Ascending aorta (tissue), 2 donors: ENCODE measurements at places on chromosomes 5 and 9. TPM values are rescaled to one million over a fixed set of nuclear protein-coding genes. Genes with fewer than 3 reads are reported as not detected.

DNA sequence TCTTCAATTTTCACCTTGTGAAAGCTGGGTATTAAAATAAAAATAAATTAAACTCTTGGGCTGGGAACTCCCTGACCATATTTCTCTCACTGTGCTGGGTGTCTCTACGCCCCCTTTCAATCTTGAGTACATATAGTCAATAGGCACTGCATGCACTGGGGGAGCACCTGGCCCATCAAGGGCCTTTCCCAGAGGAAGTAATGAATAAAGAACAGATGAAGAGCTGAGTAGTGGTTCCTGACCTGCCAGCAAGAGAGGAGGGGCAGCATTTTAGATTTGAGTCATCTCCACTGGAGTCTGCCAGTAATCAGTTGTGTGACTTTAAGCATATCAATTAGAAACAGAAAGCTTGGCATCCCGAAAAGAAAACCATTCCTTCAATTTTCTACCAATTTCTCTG, 6.2 kb downstream of the MAPKAP1 start:
- no peaks in the 10 kb centered on the region for H3K4me1 ChIP-seq
- H3K4me3 ChIP-seq = no peak overlapping the region
- no peaks in the 10 kb centered on the region for H3K27me3 ChIP-seq
- DNase-seq = no peak

- H3K36me3 ChIP-seq = peaks cover 25% of the 10 kb centered on the region
- H3K4me3 ChIP-seq = no peak overlapping the region
- H3K27ac ChIP-seq = no peak overlapping the region
- H3K27me3 ChIP-seq = no peaks in the 10 kb centered on the region
- DNase-seq = no peak
- H3K4me1 ChIP-seq = no peaks in the 10 kb centered on the region
Measured at GRCh38 chr5:69317391-69317790, 15.2 kb downstream of the CCDC125 start.

DNA sequence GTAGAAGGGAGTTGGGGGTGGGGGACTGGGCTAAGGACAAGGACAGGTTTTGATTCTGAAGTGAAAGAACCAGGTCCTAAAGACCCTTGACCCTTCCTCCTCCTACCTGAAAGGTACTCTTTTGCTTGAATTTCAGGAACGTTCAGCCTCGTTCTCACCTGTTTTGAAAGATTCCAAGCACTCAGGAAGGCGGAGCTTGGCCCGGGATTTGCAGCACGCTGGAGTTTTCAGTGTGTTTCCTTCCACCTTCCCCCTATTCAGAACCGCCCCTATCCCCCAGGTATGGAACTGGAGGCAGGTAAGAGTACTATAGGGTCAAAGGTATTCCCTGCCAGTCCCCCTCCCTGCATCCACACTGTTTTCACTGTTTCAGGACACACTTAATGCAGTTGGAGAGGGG, 7.1 kb downstream of the EGR1 start:
- H3K27me3 ChIP-seq = no peaks in the 10 kb centered on the region
- peaks cover 7% of the 10 kb centered on the region for H3K36me3 ChIP-seq
- no peak overlapping the region for H3K4me3 ChIP-seq
- H3K27ac ChIP-seq = no peak overlapping the region
- no peak for DNase-seq

GRCh38 chr9:101476576-101477208, 41.1 kb upstream of the ALDOB start:
- no peaks in the 10 kb centered on the region for H3K27me3 ChIP-seq
- peaks cover 22% of the 10 kb centered on the region for H3K36me3 ChIP-seq
- H3K27ac ChIP-seq = no peak overlapping the region
- no peak for DNase-seq

DNA sequence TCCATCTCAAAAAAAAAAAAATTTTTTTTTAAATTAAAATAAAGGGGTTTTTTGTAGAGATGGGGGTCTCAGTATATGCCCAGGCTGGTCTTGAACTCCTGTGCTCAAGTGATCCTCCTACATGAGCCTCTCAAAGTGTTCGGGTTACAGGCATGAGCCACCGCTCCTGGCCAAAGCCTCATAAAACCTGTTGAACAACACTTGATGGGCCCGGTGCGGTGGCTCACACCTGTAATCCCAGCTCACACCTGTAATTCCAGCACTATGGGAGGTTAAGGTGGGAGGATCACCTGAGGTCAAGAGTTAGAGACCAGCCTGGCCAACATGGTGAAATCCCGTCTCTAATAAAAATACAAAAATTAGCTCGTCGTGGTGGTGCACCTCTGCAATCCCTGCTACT, 7.7 kb upstream of the NPM1 start:
- DNase-seq = no peak
- H3K27me3 ChIP-seq = no peaks in the 10 kb centered on the region
- no peaks in the 10 kb centered on the region for H3K4me1 ChIP-seq
- H3K36me3 ChIP-seq = no peaks in the 10 kb centered on the region
- no peak overlapping the region for H3K27ac ChIP-seq

- H3K36me3 ChIP-seq = no peaks in the 10 kb centered on the region
- H3K27me3 ChIP-seq = no peaks in the 10 kb centered on the region
- peak within 1 kb of the TSS; percentile 84 for H3K4me3 ChIP-seq
- H3K27ac ChIP-seq = peak within 1 kb of the TSS; percentile 88
- DNase-seq = peak; percentile 89
Measured at GRCh38 chr9:131393622-131394463, at the start of gene PRRC2B. TSS of gene PRRC2B (plus strand) at chr9:131394086. CDS start at chr9:131430145, 36,059 bp downstream.

DNA sequence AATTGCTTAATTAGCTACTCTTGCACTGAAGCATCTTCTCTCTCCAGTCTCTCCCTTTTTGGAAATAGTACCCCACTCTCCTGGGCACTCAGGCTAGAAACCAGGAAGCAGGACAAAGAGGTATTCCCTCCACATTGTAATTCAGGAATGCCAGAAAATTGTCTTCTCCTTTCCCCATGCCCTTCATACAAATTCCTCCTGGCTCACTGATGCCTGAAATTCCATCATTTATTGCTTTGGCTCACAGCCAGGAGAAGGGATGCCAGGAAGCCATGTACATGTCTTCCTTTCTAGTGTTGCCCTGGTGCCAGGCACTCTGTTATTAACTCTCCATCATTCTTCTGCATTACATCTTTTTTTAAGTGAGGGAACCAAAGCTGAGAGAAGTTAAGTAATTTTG, 716.5 kb upstream of the C9orf72 start:
- no peak overlapping the region for H3K27ac ChIP-seq
- no peak overlapping the region for H3K4me3 ChIP-seq

DNA sequence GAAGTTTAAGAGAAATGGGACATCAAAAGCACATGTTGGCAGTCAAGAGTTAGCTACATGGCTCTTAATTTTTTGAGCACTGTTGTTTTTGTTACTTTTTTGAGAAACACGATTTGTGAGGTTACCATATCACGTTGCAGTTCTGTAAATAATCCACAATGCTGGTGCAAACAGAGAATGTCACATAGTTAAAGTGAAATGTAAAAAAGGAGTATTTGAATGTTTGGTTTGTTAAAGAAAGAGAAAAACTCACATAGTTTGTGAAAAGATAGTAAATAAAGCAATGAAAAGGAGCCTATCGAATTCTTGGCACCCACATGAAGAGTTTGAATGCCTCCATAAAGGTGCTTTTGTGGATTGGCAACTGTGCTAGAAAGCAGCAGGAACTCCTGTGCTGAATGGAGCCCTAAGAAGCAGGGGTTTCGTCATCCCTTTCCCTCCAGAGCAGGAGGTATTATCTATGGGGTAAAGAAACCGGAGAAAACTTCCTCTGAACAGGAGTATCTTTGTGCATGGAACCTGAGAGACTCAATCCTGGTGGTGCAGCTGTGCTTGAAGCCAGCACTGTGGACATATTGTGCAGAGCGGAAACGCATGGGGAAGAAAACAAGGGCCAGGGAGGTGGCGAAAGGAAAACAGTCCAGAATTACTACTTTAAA, 148.5 kb upstream of the OTULINL start:
- no peak overlapping the region for H3K4me3 ChIP-seq
- H3K27me3 ChIP-seq = no peaks in the 10 kb centered on the region
- H3K27ac ChIP-seq = no peak overlapping the region
- DNase-seq = no peak

MCC gene
- total RNA-seq = 67.9 TPM

PRDM12 gene
- total RNA-seq = not detected

IL7R gene
- 6.6 TPM for total RNA-seq

NMUR2 gene
- not detected for total RNA-seq

DNA sequence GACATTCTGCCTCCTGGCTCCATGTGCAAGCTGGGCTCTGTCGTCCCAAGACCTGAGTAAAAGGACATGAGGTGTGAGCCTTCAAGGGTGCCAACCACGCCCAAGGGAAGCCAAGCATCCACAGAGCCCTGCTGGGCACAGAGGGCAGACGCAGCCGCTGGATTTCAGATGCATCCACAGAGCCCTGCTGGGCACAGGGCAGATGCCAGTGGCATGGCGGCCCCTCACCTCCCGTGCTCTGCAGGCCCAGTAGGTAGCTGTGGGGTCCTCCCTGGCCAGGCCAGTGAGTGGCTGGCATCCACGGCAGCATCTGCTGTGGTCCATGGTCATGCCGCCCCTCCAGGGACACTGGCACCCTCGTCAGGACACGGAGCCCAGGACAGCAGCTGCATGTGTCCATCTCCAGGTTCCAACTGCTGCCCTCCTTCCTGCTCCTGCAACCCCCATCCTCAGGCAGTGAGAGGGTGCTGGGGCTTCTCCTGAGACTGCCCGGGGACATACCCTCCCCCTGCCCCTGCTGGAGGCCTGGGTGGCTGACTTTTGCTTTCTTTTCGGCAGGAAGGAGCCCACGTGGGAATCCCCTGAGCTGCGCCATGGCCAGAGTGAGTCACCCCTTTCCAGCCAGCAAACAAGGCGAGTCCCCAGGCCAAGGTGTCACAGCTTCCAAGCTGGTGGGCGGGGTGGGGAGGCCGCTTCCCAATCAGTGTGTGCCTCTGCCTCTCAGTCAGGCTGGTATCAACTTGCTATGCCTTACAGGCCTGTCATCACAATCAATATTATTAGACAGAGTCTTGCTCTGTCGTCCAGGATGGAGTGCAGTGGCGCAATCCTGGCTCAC, 4.0 kb upstream of the TRAF2 start:
- H3K4me3 ChIP-seq = no peak overlapping the region
- no peak overlapping the region for H3K27ac ChIP-seq
- no peaks in the 10 kb centered on the region for H3K4me1 ChIP-seq
- H3K36me3 ChIP-seq = no peaks in the 10 kb centered on the region
- H3K27me3 ChIP-seq = no peaks in the 10 kb centered on the region

DNA sequence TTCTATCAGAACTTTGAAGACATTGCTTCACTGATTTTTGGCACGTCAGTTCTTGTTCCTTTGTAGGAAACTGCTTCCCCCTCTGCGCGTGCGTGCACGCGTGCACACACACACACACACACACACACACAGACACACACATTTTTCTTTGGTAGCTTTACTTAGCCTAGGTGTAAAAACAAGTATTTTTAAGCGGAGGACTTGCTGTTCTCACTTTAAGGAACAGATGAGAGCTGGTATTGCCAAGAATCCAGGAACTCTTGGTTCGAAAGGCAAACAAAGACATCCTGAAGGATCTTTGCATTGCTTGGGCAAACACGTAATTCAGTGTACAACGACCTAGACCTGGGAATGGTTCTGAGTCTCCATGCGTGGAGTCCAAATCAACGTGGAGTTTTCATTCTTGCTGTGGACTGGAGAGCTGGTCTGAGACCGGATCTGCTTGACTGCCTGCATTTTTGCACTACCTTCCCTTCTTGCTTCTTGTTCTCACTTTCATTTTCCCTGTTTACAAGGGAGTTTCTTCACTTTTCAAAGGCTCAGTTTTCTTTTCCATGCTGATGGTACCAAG, 8.2 kb downstream of the TMEM268 start:
- H3K4me1 ChIP-seq = peaks cover 7% of the 10 kb centered on the region
- no peak overlapping the region for H3K4me3 ChIP-seq
- no peaks in the 10 kb centered on the region for H3K36me3 ChIP-seq
- H3K27me3 ChIP-seq = no peaks in the 10 kb centered on the region
- no peak for DNase-seq

ZFYVE16 gene
- total RNA-seq = 10.0 TPM

- peaks cover 6% of the 10 kb centered on the region for H3K27me3 ChIP-seq
- H3K4me1 ChIP-seq = peaks cover 14% of the 10 kb centered on the region
- no peak overlapping the region for H3K27ac ChIP-seq
- peak overlapping the region; percentile 91 for H3K4me3 ChIP-seq
Measured at GRCh38 chr9:114153761-114154599, 1.4 kb upstream of the COL27A1 start.

- peaks cover 4% of the 10 kb centered on the region for H3K4me1 ChIP-seq
- H3K27ac ChIP-seq = no peak overlapping the region
- no peak overlapping the region for H3K4me3 ChIP-seq
- DNase-seq = no peak
- H3K27me3 ChIP-seq = peaks cover 59% of the 10 kb centered on the region
- no peaks in the 10 kb centered on the region for H3K36me3 ChIP-seq
Measured at GRCh38 chr5:88677943-88678769, 204.8 kb downstream of the MEF2C start.

DNA sequence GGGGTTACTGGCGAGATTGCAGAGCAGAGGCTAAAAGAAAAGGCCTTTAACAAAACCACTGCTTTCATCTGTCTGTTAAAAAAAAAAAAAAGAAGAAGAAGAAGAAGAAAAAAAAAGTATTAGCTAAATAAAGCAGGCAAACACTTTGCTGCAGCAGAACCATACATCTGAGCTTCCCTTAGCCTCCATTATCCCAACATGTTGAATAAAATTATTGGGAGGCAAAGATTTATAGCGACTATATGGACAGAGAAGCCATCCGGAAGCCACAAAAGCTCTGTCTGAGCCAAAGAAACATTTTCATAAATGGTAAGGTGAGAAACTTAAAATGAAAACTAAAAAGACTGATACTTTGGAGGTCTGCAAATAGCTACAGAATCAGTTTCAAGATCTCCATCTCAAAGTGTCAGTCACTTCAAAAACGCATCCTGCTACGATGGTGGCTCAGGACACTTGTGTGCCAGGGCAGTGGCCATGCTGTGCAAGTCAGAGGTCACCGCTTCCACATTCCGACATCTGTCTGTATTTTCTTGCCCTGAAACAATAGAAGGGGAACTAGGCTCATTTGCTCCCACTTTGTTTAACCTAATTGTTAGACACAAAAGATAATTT, 9.6 kb downstream of the EFNA5 start:
- DNase-seq = no peak
- no peaks in the 10 kb centered on the region for H3K27me3 ChIP-seq
- H3K27ac ChIP-seq = no peak overlapping the region
- H3K4me1 ChIP-seq = no peaks in the 10 kb centered on the region

GABRB2 gene
- total RNA-seq = 0.21 TPM
